Epithelial cell of esophagus (primary cell): ENCODE measurements at places on chromosomes 3 and 15.

DNA sequence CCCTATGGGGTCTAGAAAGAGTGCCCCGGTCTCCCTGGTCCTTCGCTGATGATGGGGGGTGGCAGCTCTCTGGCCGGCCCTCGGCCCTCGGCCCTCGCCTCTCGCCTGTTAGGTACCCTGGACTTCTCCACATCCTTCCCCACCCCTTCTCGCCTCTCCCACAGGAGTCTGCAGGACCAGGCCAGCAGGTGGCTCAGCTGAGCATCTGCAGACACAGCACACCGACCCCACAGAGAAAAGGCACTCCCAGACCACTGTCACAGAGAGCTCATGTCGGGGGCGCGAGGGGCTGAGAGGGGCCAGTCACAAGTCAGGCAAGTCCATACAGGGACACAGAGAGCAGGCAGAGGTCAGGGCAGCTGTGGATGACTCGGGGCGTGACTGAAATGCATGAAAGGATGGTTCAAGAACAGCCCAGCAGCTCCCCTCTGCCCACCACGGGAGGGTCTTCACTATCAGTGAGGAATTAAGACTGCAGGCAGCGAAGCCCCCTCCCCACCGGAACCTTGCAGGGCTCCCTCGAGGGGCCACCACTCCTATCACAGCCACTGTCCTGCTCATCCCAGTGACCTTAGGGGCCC, 181.7 kb upstream of the NSMCE3 start:
- DNase-seq = no peak

- no peak for DNase-seq
These were observed 621.4 kb downstream of the AGBL1 start for GRCh38 chr15:86700864-86701610.

- DNase-seq = no peak
These were observed 34.4 kb downstream of the GLCE start for GRCh38 chr15:69194854-69195253.

DNA sequence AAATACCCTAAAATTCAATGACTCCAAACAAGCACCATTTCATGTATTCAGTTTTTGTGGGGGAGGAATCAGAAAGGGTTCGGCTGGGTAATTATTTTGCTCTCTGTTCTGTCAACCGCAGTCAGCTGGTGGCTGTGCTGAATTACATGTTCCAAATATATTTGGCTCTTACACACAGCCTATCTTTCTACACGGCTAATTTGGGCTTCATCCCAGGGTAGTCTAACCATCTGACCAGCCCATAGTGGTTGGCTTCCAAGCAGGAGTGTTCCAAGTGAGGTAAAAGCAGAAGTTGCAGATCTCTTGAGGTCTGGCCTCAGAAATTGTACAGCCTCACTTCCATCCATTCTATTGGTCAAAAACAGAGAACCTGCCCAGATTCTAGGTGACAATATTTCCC, 760.8 kb upstream of the SEMA6D start:
- no peak for DNase-seq

DNA sequence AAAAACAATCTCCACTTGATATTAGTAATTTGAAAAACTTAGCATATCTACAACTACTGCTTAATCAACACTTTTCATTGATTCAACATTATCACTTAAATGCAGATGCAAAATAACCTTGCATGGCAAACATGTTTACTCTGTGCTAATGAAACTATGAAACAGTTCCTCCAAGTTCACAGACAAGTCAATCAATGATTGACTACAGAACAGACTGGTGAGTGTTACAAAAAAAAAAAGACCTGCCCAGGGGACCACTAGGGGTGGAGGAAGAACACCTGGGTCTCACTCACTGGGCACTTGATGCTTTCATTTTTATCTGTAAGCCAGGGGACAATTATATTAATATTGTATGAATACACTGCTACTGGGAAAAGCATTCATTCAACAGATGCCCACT, 4.3 kb upstream of the NR2C2 start:
- DNase-seq = no peak

DNA sequence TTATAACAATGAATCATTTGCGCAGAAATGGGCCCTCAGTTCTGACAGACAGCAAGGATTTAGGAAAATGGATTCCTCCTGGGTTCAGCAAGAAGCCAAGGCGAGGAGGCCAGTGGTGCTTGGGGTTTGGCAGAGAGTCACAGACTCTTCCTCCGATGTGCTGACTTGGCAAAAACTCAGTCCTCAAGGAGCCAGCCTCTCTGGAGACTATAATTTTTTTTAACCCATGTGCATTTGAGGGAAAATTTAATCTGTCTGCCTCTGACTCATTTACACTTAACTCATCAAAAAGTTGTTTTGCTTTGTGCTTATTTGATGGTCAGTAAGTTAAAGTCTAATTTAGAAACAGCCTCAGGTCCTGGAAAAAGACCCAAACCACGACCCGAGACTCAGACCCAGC, 34.2 kb upstream of the SLC24A5 start:
- DNase-seq = no peak

- no peak for DNase-seq
These were observed 538.9 kb upstream of the GRM7 start for GRCh38 chr3:6321999-6322398.

GRCh38 chr3:49032646-49033304, 3.6 kb upstream of the IMPDH2 start:
- DNase-seq = no peak
